Gastroesophageal sphincter (tissue), 4 donors: ENCODE measurements at places on chromosomes 6 and 20. TPM values are rescaled to one million over a fixed set of nuclear protein-coding genes. Genes with fewer than 3 reads are reported as not detected.

DNA sequence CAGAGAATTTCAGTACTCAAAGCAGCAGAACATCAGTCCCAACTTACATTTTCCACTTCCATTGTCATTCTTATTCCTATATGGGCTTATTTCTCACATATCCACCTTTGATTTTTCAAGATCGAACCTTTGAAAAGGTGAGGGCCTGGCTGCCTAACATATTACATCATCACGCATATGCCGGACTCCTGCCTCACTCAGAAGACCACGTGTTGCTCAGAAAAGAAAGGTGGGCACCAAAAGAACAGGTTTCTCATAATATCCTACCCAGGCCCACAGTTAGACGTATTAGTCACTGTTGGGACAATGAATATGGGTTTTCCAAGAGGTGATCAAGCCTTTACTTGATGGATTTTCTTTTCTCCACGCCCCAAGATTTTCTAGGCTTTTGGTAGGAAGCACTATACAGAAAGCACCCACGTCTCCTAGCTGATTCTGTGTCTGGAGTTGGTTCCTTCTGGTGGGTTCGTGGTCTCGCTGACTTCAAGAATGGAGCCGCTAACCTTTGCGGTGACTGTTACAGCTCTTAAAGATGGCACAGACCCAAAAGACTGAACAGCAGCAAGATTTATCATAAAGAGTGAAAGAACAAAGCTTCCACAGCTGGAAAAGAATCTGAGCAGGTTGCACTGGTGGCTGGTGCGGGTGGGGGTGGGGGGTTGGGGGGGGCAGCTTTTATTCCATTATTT is 168.9 kb downstream of the ATXN1 start:
- ATAC-seq = no peak

DNA sequence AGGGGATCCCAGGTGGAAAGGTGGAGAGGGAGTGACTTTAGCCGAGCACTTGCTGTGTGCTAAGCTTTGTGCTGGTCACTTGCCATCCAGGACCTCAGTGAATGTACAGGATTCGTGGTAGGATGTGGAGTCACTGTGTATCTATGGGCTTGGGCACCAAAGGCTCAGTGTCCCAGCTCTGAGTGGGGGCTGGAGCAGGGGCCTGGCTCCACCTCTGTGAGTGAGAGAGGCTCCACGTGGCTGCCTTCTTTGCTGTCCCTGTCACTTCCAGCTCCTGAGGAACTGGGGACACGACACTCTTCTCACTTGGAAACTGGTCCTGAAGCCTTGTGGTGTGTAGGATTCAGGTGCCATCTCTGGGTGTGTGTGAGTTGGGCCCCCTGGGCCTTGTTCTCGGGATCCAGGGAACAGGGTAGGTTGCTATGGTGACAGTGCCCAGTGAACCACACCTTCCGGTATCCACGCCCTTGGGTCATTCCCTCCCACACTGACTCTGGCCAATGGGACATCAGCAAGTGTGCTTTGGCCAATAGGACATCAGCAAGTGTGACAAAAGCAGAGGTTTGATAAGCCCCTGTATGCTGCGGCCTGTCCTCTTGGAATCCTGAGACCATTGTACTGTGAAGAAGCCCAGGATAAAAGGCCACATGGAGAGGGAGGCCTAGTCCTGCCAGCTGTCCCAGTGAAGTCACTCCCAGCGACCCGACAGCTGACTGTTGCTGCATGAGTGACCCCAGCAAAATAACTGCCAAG is 87.7 kb downstream of the CDH22 start:
- ATAC-seq = no peak

GRCh38 chr6:57315111-57315510 is 2.3 kb upstream of the PRIM2 start:
- no peak for ATAC-seq

ALDH8A1 gene
- 1.2 TPM for total RNA-seq

MUCL3 gene
- total RNA-seq = not detected

BMP6 gene
- total RNA-seq = 1.4 TPM

- ATAC-seq = no peak
Measured at GRCh38 chr20:11691766-11692165, 225.9 kb upstream of the BTBD3 start.

MRAP2 gene
- 1.7 TPM for total RNA-seq

TNFRSF6B gene
- 8.9 TPM for total RNA-seq

NR2E1 gene
- not detected for total RNA-seq

GRCh38 chr6:55898342-55898741 is 23.0 kb upstream of the BMP5 start:
- no peak for ATAC-seq

DNA sequence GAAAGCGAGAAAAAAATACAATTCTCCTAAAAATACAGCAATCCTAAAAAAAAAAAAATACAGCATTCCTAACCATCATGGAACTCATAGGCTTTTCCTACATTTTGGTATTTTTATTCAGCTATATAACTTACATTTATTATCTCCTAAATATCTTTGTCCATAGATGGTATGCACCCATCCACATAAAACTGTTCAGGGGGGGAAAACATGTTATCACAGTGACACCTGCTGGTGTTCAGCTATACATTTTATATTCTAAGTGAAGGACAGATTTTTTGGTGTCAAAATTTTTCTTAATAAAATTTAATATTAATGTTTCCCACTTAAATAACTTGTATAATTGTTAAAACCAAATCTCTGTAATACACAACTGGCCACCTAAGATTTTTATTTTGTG is 58.0 kb downstream of the BLOC1S5 start:
- ATAC-seq = no peak

SLC22A2 gene
- total RNA-seq = 0.47 TPM

GRCh38 chr20:22339091-22339881 is 245.1 kb downstream of the FOXA2 start:
- peak; percentile 41 for ATAC-seq

DNA sequence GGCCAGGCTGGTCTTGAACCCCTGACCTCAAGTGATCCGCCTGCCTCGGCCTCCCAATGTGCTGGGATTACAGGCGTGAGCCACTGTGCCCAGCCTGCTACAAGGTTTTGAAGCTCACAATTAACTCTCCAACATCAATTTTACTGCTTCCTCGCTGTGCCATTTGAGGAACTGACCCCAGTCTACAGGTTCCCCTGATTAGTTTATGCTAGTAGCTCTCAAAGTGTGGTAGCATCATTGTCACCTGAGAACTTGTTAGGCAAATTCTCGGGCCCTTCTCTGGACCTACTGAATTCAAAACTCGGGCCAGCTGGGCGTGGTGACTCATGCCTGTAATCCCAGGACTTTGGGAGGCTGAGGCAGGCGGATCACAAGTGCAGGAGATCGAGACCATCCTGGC is 49.4 kb downstream of the MCUR1 start:
- ATAC-seq = no peak

SOX4 gene
- total RNA-seq = 4.6 TPM

DNA sequence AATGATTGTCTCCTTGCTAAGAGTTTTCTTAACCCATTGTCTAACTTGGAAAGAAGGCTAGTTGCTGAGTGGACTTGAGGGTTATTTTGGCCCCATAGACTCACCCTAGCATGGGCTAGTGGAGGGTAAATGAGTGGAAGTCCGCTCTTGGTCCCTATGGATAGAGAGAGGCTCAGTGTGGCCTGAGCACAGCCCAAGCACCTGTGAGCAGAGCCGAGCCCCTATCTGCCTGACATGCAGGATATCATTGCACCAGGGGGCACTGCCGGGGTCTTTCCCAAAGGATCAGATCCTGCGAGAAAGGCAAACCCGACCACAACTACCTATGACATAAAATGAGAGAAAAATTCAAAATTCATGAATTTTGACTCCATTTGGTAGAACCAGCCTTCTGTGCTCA is 70.6 kb upstream of the GGTLC1 start:
- no peak for ATAC-seq

DNA sequence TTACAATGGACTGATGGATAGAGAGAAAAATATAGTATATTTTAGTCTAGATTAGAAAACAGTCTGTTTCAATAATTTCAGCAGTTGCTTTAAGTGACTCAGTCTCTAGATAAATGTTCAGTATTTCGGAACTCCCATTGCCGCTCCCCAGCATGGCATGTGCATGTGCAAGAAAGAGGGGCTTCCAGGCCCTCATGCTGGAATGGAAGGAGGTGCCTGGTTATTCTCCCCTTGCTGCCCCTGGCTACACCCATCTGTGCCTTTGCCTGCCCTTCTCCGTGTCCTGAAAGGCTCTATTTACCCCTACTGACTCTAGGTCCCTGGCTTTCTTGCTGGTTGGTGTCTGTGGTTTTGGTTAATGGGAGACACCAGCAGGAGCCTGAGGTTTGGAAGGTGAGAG is 115.7 kb upstream of the IFNGR1 start:
- ATAC-seq = no peak

EFCAB8 gene
- total RNA-seq = not detected

DNA sequence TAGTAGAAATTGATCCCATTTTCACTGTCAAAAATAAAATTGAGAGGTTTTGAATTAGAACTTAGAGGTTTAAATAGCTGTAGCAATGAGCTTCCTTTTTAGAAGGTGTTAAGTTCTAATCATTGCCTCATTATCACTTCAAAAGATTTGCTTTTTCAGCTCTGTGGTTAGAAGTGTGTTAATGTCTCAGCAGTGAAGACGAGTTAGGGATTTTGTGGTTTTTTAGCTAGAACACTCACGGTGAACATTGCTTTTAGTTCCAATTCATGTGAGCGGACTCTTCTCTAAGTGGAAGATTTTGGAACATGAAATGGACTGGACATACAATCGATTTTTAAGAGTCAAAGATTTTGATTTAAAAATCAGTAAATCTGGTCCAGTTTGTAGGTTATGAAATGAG is 12.7 kb upstream of the IFNGR1 start:
- ATAC-seq = no peak

- no peak for ATAC-seq
Measured at GRCh38 chr6:160396292-160396691, 48.1 kb downstream of the SLC22A3 start.

COL9A1 gene
- not detected for total RNA-seq

DNA sequence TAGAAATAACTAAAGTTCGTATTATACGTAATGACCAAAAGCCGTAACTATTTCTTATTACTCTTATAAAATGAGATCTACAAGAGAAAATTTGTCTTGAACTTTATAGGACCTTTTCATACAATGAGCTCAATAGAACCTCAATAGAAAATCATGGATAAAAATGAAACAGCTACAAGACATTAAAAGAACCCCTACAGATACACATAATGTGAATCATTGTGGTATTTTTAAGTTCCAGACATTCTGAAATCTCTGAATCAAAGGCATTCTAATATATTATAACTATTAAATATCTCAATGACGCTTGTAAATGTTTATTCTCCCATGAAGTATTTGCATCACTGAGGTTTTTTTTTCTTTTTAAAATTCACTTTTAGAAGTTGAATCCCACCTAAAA is 22.2 kb upstream of the POU3F2 start:
- no peak for ATAC-seq

DNA sequence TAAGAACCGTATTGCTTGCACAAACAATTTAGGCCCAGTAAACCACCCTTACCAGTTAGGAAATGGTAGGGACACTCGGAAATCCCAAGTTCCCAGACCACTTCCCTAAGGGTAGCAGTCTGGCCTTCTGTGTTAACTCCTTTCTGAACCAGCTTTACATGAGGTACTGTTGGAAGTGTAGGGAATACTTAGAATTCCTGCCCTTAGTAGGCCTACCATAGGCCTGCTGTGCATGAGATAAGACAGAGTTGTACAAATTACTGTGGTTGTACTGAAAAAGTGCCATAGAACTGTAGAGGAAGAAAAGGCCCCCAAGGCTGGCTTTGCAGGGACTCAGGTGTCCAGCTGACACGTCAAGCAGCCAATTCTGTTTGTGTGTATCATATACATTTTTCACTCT is 11.1 kb downstream of the RPRD1B start:
- no peak for ATAC-seq

- ATAC-seq = no peak
Measured at GRCh38 chr6:168884050-168884645, 369.5 kb downstream of the THBS2 start.

GRCh38 chr6:170289951-170290295 is 955 bp downstream of the DLL1 start:
- no peak for ATAC-seq

GRCh38 chr20:37396416-37397075 is 50.6 kb downstream of the SRC start:
- no peak for ATAC-seq

GRCh38 chr20:18566892-18567738 is at the start of gene SMIM26:
Gene SMIM26, plus strand, starts transcription at chr20:18567432. Its CDS starts 47 bp downstream, at chr20:18567479.
- peak; percentile 99 for ATAC-seq

GRCh38 chr6:21909321-21909720 is 315.8 kb downstream of the SOX4 start:
- no peak for ATAC-seq

LY6G5C gene
- 1.9 TPM for total RNA-seq

DNA sequence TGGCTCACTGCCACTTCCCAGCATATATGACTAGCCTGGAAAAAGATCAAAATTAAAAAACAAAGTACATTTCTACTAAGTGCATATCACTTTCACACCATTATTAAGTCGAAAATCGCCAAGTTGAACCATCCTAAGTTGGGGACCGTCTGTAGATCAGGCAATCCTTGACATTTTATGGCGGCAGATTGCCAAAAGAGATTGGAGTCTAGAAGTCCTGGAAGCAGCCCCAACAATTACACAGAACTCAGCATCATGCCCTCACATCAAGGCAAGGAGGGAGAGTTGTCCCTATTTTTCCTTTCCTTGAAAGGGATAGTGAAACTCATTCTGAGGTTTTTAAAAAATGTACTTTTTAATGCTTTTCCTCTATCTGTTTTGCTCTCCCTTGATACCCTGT is 30.7 kb downstream of the SLC22A3 start:
- no peak for ATAC-seq

DNA sequence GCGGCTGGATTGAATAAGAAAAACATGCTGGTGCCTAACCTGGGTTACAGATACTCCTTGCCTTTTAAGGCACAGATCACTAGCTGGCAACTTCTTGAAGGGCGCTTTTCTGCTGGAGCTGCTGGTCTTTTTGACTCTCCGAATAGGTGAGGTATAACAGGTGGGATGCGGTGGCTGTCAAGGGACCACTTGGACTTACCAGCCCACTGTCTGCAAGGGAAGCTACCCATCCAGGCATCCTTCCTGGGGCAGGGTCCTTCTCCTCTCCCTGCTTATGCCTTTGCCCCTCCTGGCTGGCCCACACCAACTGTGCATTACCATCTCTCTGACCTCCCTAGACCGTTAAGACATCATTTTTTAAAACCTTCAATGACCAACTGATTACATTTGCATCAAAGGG is 57.4 kb downstream of the NPEPL1 start:
- no peak for ATAC-seq

- peak; percentile 39 for ATAC-seq
Measured at GRCh38 chr6:6942831-6943230, 164.9 kb upstream of the RREB1 start.

FOXC1 gene
- total RNA-seq = 3.1 TPM

WRNIP1 gene
- total RNA-seq = 66.1 TPM

- ATAC-seq = no peak
Measured at GRCh38 chr6:11987386-11987785, 24.7 kb upstream of the HIVEP1 start.

SMLR1 gene
- total RNA-seq = not detected

GRCh38 chr20:63134201-63134612 is 81.7 kb downstream of the YTHDF1 start:
- no peak for ATAC-seq

HLA-DQB2 gene
- not detected for total RNA-seq

TP53INP2 gene
- 67.8 TPM for total RNA-seq

GRCh38 chr6:32659856-32660595 is 6.4 kb downstream of the HLA-DQB1 start:
- no peak for ATAC-seq
